ENCODE measurements at places on chromosomes 6 and 20.
A peak's percentile ranks its signal among the peaks of the same experiment; 100 is the strongest.

GRCh38 chr6:136696238-136696637 lies 96.0 kb downstream of the MAP3K5 start:
- DNase-seq: no peak

- DNase-seq: no peak
Measured at GRCh38 chr20:25549172-25549773, 36.1 kb downstream of the NINL start.

DNA sequence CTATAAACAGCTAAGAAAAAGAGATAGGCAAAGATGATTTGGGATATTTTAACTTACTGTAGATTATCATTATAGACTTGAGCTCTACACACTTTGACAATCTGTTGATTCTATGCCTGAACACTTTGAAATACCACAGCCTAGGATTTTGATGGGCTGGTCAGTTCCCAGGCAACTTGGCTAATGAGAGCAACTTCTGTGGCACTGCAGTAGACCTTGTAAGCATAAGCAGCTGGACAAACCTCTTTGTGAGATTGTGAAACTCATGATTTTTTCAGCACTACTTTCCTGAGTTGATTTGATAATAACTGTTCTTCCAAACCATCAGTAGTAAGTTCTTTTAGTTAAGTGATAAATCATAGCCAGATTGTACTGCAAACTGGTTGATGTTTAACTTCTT lies 27.1 kb upstream of the ELOVL5 start:
- DNase-seq: no peak

GRCh38 chr20:35661053-35661452 lies 3.6 kb downstream of the CPNE1 start:
- DNase-seq: no peak

- no peak for DNase-seq
Measured at GRCh38 chr6:159727717-159728445, 575 bp downstream of the WTAP start.

DNA sequence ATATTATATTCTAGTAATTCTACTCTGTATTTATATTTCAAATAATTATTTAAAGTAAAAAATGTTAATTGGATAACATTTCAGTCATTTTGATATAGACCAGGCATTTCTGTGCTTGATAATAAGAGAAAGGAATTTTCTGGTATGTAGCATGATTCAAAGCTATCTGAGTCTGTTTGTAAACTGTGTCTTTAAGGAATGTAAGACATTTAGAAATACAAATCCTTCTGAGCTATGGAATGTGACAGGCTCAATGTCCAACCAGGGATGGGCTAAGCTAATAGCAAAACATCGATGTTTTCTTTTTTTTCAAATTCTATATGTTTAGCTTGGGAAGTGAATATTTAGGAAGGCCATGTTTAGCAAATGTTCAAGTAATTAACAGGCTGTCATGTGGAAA lies 41.5 kb upstream of the FAM83B start:
- DNase-seq: no peak

DNA sequence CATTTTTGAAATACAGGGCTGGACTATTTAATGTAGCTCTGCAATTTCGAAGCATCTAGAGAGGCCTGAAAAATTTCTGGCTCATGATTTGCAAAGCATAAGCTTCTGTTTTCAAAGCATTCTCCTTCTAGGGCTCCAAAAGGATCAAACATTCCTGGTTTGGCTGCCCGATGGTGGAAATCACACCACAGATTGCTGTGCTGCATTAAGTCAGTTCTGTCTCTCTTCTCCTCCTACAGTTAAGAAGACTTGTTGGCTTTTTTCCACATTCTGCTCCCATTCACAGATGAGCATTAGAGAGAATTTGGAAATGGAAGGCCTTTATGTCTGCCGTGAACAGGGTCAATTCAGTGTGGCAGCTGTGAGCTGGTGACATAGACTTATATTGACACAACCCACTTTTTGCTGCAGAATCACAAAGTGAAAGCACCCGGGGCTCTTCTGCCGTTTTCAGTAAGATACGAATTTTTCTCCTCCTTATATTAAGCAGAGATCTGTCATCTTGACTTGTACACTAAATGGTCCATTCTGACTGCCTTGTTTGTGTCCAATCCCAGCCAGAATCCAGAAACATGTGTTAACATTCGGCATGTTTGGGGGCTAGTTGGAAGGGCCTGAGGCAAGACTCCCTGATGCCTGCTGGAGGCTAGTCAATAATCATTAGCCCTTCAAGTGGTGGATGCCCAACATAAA lies 330.8 kb upstream of the DEFB112 start:
- no peak for DNase-seq

DNA sequence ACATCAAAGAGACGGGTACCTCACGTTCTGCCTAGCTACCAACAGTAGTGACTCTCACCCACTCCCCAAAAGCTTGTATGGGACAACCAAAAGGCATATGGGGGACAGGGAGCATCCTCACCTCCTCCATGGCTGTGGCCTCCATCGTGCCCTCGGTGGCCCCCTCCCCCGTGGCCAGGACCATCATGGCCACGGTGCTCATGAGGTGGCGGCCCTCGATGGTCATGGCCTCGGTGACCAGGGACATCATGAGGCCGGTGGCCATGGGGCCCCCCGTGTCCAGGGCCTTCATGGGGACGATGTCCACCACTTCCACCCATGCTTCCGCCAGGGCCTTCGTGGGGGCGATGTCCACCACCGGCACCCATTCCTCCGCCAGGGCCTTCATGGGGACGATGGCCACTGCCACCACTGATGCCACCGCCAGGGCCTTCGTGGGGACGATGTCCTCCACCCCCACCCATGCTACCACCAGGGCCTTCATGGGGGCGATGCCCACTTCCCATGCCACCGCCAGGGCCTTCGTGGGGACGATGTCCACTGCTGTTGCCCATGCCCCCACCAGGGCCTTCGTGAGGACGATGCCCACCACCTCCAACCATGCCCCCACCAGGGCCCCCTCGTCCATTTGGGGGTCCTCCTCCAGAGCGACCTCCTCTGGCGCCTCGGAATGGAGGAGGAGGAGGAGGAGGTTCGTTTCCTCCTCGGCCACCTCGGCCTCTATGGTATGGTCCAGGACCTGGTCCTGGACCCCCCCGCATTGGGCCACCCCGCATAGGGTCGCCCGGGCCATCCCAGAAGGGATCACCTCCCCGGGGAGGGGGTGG lies 15.0 kb downstream of the PPP1R10 start:
- no peak for DNase-seq

GRCh38 chr6:7238900-7239589 lies 74.0 kb downstream of the SSR1 start:
- DNase-seq: peak; percentile 80

DNA sequence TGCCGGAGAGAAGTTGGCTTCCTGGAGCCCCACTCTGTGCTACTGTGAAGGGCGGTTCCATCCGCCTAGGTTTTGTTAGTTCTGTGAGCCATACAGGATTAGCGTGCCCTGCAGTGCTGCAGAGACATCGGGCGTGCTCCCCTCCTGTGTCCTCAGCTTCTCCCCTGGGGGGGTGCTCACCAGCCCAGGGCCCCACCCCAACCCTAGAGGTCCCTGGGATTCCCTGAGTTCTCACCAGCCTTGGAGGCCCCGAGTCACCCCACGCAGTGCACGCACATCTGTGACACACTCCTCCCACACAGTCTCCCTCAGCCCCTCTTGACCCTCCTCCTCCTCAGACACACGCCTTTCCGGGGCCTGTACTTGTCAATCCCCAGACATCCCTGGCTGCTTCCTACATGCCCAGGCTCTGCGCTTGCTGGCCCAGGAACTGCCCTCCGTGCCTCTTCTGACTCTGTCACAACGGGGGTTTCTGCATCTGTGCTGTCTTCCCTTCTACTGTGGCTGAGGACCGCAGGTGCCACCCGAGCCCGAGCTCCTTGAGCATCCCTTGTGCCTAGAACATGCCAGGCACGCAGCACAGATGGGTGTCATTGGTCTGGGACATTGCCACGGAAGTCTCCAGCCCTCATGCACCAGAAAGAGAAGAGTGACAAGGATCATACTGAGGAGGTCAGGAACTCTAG lies 123.2 kb upstream of the RPS6KA2 start:
- DNase-seq: no peak

DNA sequence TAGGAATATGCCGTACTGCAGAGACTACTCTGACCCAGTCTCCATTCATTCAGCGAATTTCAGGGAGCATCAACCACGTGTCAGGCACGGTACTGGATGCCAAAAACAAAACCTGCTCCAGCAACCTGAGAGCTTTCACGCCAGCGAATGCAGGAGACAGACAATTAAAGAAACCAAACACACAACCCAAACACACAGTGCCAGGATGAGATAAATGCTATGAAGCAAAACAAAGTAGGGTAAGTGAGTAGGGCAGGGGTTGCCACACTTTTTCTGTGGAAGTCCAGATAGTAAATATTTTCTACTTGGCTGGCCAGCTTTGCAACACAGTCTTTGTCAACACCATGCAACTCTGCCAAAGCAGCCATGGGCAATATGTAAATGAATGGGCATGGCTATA lies 10.0 kb downstream of the MOCS1 start:
- DNase-seq: no peak

DNA sequence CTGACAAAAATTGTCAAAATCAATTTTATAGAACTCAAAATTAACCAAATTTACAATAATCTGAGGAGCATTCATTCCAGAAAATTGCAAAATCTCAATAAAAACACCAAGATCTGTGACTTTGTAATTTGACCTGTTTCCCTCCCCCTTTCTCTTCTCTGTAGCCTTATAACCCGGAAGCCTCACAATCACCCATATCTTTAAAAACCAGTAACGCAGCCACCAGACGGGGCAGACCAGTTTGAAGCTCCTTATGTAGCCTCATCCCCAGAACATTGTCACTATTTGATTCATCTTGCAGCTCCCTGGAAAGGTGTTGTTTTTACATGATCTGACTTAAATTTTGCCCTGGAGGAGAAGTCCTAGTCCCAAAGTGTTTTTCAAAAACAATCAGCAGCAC lies 27.5 kb upstream of the TGM6 start:
- no peak for DNase-seq

DNA sequence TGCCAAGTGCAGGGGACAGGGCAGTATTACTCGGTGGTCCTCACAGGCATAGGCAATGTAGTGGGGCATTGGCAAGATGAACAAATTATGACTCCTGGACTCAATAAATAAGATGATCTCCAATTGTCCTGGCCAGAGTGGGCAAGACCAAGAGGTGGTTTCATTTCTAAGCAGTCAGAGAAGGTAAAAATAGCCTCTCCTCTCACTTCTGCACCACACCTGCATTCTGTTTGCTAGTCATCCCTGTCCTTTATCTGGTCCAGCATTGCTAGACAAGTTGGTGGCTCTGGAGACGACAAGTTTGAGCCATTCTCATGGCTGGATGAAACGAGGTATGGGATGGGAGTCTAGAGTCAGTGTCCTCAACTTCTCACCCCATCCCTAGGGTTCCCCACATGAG lies 83.0 kb downstream of the BANF2 start:
- DNase-seq: no peak

DNA sequence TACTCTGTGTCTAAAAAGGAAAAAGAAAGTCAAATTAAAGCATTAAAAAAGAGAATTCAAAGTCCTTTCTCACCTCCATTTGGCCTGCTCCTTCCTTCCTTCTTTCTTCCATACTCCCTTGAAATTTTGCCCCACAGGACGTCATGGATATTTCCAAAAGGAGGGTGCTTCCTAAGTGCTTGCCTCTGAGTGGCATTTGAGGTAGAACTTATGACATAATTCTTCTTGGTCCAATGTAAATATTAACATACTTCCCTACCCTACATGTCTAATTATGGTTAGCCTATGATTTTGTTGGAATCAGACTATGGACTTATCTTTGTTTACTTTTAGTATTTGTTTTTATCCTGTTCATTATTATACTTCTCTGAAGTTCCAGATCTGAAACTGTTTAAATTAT lies 132.3 kb downstream of the PFDN4 start:
- no peak for DNase-seq

DNA sequence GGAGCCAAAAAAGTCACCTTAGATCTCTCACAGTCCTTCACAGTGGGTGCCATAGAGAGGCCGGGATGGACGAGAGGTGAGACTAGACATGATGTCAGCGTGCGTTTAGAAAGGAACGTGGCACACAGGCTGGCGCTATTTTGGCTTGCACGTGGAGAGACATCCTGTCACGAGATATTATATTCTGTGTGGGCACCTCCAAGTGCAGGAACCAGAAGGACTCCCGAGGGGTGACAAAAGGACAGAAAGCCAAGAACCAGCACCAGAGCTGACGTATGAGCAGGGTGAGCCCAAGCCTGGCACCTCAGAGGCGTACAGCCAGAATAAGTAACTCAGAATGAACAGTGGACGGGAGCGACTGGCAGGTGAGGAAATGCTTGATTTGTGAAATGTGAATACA lies 49.9 kb upstream of the QKI start:
- DNase-seq: no peak

GRCh38 chr20:33740189-33740588 lies 8.4 kb downstream of the ZNF341 start:
- no peak for DNase-seq

- DNase-seq: no peak
Measured at GRCh38 chr6:122568350-122568749, 41.9 kb upstream of the PKIB start.

- DNase-seq: no peak
Measured at GRCh38 chr20:41234041-41234440, 83.5 kb downstream of the ZHX3 start.
